ENCODE measurements at places on chromosomes 1 and 21.

- no peak for DNase-seq
Observed at GRCh38 chr1:19512545-19512944, 27.2 kb upstream of the CAPZB start.

GRCh38 chr1:107683191-107683657 is 281.8 kb downstream of the VAV3 start:
- no peak for DNase-seq

- DNase-seq = peak; percentile 91
Observed at GRCh38 chr1:179298952-179299351, 5.4 kb downstream of the SOAT1 start.

- no peak for DNase-seq
Observed at GRCh38 chr1:239879321-239880170, 212.1 kb upstream of the FMN2 start.

GRCh38 chr1:8259498-8260290 is 58.2 kb upstream of the SLC45A1 start:
- no peak for DNase-seq

- DNase-seq = no peak
Observed at GRCh38 chr1:163459539-163459938, 137.8 kb downstream of the NUF2 start.

- peak; percentile 82 for DNase-seq
Observed at GRCh38 chr1:19462781-19463503, 22.4 kb downstream of the CAPZB start.

- DNase-seq = no peak
Observed at GRCh38 chr1:48600182-48600581, 128.2 kb upstream of the SPATA6 start.

DNA sequence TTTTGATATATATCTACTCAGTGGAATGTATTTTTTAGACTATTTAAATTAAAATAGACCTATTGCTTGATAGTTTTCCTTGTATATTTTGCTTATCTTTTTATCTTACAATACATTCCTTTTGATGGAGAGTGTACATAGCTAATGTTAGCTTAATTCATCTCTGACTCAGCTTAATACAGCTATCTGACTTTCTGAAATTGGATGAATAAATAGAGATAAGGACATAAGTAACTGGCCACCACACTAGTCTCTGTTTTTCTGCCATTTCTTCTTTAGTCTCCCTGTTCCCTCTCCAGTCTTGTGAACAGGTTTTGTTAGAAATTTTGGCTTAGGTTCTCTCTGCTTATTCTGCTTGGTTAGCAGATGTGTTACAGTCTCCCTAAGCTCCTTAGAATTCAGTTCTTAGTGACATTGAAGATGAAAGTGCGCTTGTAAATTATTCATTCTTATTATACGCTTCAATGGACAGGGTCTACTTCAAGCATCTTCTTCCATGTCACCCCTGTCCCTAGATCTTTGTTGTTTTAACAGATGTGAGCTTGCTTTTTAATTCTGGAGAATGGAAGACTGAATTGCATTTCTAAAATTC is 59.6 kb downstream of the XPR1 start:
- DNase-seq = no peak

DNA sequence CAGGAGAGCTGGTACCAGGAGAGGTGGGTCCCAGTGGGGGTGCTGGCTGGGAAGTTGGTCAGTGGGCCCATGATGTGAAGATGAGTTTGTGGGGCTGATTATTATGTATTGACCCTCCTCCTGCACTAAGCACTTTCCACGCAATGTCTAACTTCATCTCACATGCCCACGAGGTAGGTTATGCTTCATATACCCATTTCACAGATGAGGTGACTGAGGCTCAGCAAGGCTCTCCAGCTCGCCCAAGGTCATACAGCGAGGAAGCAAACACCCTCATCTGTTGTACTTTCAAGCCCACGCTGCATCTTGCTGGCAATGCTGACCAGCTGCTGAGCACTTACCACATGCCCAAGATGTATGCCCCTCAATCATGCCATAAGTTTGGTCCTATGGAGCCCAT is 175.8 kb downstream of the GRIK3 start:
- DNase-seq = no peak

DNA sequence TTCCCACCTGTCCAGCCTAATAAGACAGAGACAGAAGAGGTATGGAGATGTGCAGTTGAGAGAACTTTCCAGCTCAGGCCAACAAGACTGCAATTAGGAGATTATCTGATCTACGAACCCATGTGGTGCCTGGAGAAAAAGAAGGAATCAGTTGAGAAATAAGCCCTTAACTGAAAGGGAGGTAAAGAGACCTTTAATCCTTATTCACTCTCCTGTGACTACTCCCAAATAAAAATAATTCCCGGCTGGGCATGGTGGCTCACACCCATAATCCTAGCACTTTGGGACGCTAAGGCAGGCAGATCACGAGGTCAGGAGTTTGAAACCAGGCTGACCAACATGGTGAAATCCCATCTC is 31.9 kb upstream of the SARS1 start:
- no peak for DNase-seq

GRCh38 chr1:116309090-116309870 is 63.8 kb upstream of the ATP1A1 start:
- no peak for DNase-seq

- DNase-seq = peak; percentile 31
Observed at GRCh38 chr1:15128520-15129313, 24.8 kb upstream of the TMEM51 start.

GRCh38 chr1:41850029-41850428 is 68.7 kb downstream of the HIVEP3 start:
- peak; percentile 33 for DNase-seq

GRCh38 chr1:169680377-169681019 is 30.9 kb downstream of the SELL start:
- no peak for DNase-seq

DNA sequence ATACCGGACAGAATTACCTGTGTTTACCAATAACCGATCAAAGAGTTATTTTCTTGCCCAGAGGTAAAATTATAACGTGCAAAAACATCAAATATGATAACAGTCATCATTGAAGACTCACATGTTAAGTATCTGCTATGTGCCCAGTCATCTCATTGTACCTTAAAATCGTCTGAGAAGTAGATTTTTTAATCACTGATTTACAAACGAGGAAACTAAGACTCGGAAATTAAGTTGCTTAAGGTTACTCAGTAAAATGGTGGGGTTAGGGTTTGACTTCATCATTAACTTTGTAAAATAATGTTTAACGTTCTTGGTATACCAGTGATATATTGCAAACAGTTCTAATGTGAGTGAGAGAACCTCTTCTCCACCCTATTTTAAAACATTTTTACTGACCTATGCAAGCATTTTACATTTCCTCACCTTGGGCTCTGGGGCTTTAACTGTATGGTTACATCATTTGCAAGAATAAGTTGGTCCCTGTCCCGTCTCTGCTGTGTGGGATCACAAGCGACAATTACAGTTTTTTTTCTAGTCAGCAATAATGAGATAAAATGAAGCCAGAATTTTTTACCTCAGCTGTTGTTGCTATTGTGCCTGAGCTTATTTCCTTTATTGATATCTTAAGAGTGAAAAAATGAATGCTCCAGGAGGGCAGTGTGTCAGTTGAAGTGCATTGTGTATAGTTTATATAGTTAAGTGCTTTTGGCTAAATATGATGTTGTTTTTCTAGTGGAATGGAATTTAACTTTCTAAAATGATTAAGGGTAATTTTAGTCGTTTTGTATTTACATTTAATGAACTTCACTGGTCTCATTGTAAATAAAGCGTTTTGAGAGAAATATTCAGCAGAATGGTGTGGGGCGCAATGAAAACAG is 2.7 kb downstream of the RPRD2 start:
- DNase-seq = no peak

- DNase-seq = no peak
Observed at GRCh38 chr1:31228986-31229385, 10.7 kb downstream of the NKAIN1 start.

Measured in Jurkat, Clone E6-1 (cell line).